T-helper 2 cell (primary cell): ENCODE measurements at places on chromosomes 6 and 20.

DNA sequence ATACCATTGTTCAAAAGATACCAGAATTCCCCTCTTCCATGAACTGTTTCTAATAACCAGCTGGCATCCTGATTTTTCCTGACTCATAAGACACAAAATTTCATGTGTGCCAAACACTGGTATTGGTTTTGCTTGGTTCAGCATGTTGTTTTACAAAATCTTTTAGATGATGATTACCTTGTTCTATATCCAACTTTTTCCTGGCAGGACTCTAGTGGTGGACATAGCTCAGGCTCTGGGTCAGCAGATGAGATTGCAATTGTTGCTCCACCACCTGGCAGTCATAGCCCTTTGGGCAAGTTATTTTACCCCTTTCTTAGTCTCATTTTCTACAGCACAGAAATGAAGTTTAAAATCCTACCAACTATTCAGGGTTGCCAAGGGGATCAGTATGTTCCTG, 6.2 kb downstream of the TRIM38 start:
- no peak for DNase-seq

DNA sequence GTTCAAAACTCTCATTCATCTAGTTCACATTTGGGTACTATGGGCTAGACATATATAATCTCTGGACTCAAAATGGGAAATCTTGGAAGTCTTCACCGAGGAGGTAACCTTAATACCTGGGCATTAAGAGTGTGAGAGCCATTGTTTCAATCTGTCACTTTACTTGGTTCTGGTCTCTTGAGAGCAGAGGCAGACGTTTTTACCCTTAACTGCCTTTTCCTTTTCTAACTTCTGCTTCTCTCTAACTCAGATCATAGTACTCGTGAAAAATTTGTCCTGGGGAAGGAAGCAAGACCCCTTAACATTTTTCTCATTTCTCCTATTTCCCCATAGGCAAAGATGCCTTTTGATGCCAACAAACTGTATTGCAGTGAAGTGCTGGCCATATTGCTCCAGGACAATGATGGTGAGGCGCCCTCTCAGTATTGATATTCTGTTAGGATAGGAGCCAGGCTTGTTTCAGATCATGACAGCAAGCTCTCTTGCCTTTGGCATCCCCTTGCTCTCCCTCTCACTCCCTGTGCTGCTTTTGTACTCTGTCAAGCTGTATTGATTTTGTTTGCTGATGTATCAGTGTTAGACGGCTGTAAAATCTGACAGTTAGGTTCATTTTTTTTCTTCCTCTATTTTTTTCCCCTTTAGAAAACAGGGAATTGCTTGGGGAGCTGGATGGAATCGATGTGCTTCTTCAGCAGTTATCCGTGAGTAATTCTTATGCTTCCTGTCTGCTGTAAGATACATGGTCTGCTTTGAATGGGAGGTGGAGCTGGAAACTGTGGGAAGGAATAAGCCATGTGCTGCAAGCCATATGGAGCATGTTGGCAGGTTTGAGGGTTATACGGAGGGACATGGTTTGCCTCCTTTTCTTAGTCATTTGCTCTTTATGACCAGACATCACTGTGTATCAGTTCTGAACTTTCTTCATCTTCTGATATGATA, 83.5 kb downstream of the CTNNBL1 start:
- DNase-seq, result no peak

DNA sequence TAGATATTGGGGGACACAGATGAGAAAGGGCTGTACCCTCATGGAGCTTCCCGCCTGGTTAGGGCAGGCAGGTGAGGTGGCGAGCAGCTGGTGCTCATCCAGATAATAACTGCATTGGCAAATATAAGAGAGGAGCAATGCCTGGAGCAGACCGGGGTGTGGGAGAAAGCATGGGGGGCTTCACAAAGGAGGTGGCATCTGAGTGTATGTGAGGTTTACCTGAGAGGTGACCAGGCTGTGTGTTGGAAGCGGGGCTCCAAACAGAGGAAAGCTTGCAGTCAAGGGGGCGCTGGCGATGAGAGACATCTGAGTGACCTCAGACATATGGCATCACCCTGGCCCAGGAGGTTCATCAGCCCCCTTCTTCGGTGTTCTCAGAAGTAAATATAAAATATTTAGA, 72.1 kb upstream of the PMEPA1 start:
- no peak for DNase-seq

- DNase-seq, result no peak
These were observed 220.7 kb upstream of the DEFB112 start for GRCh38 chr6:50270415-50270814.

- DNase-seq, result no peak
These were observed 136.1 kb downstream of the FOXC1 start for GRCh38 chr6:1745814-1746213.

GRCh38 chr6:83008626-83009025, 57.0 kb downstream of the UBE3D start:
- no peak for DNase-seq

GRCh38 chr6:111468329-111469012, 14.5 kb downstream of the REV3L start:
- DNase-seq, result no peak

DNA sequence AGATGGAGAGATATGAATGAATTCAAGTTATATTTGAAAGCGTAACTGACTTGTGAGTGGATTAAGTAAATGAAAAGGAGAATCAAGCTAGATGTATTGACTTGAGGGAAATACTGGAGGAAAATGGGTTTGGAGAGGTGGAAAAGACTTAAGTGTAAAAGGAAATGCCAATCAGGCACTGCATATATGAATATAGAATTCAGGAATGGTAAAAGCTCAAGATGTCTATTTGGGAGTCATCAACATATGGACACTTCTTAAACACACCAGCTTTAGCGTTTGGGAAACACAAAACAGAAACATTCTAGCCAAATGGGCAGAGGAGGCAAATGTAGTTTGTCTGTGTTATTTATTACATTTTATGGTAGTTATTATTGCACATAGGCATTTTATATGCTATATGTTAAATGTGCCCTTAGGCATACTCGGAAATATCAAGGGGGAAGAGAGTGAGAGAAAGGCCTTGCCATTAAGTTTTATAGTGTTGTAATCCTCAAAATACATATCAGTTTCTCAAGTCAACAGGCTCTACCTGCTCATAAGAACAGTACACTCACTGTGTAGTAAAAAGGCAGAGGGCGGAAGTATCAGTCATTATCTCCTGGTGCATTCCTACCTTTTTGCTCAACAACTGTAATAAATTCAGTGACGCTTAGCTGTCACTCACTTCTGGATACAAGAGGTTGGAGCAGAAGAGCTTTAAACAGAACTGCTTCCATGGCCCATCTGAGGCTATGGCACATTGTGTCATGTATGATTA, 33.7 kb upstream of the ME1 start:
- DNase-seq, result no peak

GRCh38 chr6:137685798-137686375, 181.2 kb upstream of the TNFAIP3 start:
- no peak for DNase-seq

GRCh38 chr6:135686784-135687301, 164.7 kb upstream of the PDE7B start:
- no peak for DNase-seq

DNA sequence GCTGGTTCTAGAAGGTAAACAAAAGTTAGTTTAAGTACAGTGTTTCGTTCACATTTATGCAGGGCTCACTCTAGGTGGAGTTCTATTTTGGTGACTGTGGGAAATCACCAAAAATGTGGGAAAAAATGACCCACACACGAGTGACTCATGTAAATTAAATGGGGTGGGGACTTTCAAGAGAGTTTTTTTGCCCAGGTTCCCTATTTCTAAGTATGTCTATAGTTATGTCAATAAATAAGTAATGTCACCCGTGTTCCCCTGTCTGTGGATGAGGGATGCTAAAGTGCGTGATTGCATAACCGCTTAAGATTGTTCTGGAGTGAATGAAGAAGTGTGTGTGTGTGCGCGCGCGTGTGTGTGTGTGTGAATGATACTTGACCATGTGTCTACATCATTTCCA, 69.1 kb downstream of the MYB start:
- DNase-seq, result no peak

GRCh38 chr20:38859070-38859690, 53.7 kb downstream of the PPP1R16B start:
- DNase-seq, result no peak

GRCh38 chr20:25219365-25219764, 23.9 kb downstream of the ENTPD6 start:
- no peak for DNase-seq

DNA sequence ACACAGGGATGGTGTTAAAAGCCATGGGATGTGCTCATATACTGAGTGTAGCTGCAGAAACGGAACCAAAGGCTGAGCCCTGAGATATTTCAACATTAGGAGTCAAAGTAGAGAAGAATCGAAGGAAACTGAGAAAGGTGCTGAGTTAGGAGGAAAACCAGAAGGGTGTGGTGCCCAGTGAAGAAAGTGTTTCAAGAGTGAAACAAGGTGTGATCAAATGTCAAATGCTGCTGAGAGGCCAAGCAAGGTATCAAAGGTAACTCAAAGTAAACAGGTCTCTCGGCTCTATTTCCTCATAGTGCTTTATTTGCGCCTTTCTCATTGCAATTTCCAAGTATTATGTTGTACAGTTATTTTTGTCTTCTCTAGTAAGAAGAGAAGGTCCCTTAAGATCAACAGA, 94.1 kb downstream of the PRDM1 start:
- no peak for DNase-seq

DNA sequence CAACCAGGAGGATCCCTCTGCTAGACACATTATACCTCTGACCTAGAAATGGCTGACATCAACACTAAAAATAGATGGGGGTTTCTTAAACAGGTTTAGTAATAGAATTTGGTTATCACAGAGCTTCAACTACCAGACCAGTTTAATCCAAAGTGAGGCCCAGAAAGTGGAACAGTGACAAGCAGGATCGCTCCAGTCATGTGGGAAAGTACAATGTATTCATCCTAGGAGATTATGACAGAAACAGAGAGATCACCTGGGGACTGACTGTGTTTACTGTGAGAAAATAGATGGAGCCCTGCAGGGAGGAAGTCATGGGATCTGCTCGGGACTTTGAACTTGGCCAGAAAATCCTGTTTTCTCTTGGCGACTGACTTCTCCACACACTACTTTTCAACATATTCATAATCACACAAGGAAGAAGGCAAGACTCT, 238.7 kb upstream of the SOX4 start:
- DNase-seq, result no peak

DNA sequence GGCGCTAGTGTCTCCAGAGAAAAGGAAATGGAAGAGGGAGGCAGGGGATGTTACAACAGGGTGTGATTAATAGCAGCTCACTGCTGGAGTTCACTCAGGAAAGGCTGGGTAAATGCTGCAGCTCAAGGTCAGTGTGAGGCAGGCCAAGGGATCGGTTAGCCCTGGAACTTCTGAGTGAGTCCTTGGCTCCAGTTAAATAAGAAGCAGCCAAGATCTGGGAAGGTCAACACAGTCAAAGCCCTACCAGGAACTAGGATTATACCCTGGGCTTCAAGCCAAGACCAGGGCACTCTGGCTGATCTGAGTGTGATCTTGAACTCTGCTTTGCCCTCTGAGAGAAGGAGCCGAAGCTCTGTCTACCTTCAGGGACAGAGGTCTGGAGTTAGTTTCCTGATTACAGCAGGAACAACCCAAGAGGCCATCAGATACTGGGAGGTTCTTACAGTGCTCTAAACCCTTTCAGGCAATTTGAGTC, 44.3 kb downstream of the TPD52L1 start:
- DNase-seq, result no peak

- DNase-seq, result no peak
These were observed 84.5 kb downstream of the ANKEF1 start for GRCh38 chr20:10119336-10119735.

- no peak for DNase-seq
These were observed 121.3 kb downstream of the JPH2 start for GRCh38 chr20:44065401-44066340.

GRCh38 chr6:10375391-10375969, 39.4 kb downstream of the TFAP2A start:
- no peak for DNase-seq

DNA sequence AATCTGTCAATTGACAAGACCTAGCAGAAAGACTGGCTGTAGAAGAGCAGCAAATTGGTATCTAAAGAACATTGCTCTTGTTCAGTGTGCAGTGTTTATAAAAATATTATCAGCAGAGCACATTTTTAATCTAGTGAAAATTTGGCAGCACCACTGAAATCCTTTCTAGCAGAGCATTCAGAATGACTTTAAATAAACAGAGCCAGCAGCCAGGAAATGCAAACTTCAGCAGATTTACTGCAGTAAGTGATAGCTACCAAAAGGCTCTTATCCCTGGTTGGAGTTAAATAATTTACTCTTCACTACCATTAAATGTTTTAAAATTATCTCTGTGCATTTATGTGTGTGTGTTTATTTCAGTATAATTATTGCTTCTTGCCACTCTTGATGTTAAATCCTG, 590.9 kb upstream of the CITED2 start:
- DNase-seq, result no peak

- no peak for DNase-seq
These were observed 4.2 kb downstream of the SCML4 start for GRCh38 chr6:107819964-107820337.

GRCh38 chr6:26031151-26031594, 56.1 kb upstream of the HFE start:
- peak; percentile 58 for DNase-seq

GRCh38 chr20:24291014-24291413, 178.4 kb upstream of the SYNDIG1 start:
- no peak for DNase-seq

DNA sequence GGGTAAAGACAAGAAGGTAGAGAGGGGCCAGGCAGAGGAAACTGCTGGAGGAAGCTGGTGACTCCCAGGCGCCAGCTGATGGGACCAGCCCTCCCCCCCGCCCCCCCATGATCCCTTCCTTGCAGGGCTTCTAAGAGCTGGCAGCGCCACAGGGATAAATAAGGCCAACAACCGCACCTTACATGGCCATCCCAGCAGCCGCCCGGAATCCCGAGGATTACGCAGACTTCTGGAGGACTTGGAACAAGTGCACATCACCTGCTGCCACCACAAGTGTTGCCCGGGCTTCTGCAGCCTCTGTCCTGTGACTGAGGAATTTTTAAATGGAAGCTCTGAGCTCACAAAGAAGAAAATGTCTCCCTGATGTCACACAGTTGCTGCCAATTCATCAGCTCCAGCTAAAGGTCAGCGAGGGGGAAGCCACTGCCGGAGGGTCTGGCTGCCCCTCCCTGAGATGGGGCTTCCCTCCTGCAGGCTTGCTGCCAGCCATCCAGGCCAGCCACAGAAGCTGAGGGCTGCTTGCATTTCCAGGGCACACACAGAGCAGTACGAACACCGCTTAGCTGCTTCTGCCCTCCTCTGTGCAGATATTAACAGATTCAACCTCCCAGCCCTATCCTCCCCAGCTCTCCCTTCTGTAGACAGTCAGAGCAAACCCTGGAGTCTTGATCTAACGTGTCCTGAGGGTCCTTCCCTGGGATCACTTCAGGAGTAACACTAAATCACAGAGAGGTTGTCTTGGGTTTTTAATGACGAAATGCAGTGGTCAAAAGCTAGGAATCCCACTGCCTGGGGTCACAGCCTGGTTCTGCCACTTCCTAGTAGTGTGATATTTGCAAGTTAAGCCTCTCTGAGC, 38.6 kb upstream of the PIM1 start:
- no peak for DNase-seq
